ENCODE measurements at places on chromosomes 6 and 20.

DNA sequence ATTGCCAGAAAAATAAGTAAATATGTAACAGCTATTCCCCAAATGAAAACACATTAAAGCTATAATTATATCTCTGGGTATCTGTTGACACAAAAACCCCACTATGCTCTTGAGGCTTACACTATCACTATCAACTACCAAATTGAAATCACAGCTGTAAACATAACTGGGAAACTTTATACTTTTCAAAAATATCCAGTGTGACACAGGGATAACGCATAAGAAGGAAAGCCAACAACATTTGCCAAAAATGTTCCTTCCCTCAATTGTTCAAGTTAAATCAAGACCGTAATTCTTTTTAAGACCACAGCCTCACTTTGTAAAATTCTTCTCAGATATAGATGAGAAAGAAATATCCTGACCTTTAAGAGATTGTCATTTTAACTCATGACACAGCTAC is 3.1 kb downstream of the ZHX3 start:
- peak; percentile 0 for DNase-seq

DNA sequence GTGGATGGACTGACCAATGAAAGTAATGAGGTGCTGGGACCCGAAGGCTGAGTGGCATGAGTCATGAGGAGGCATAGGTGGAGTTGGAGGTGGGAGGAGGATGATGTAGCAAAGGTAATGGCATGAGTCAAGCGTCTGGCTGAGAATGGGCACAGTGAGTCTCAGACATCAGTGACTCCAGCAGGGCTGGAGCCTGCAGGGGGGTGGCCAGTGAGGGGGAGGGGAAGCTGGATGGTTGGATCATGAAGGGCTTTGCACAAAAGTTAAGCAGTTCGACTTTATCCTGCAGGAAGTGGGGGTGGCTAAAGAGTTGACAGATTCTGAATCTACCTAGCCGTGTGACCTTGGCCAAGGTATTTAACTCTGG is 99.0 kb upstream of the IYD start:
- DNase-seq, result no peak

DNA sequence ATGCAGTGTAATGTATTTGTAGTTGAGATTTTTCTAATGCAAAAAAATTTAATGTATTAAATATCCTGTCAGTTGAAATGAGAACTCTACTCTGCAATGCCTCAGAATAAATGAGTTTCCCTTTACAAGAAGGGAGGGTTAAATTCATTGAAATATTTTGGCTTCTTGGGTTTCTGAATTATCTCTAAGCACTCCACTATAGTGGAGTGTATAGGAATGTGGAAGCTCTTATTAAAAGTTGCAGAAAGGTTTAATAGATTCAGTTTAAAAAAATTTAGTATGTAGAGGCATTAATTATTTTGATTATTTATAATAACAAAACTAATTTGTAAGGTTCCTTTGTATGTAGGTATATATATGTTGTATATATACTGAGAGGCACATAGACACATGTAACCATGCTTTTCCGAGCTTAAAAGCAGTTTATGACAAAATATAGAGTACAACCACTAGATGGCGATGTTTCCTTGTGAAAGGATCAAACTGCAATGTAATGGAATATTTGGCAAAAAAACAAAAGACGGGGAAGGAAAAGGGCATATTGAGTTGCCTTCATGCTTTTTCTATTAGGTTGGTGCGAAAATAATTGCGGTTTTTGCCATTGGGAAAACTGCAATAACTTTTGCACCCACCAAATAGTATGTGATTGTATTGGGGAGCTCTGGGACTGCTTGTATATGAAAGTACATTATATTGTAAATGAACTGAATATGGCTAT is 144.2 kb downstream of the MYO6 start:
- peak; percentile 61 for DNase-seq

- no peak for DNase-seq
These were observed 41.2 kb upstream of the POLR1H start for GRCh38 chr6:30019819-30020218.

- DNase-seq, result no peak
These were observed 105.7 kb downstream of the ASXL1 start for GRCh38 chr20:32463642-32464400.

DNA sequence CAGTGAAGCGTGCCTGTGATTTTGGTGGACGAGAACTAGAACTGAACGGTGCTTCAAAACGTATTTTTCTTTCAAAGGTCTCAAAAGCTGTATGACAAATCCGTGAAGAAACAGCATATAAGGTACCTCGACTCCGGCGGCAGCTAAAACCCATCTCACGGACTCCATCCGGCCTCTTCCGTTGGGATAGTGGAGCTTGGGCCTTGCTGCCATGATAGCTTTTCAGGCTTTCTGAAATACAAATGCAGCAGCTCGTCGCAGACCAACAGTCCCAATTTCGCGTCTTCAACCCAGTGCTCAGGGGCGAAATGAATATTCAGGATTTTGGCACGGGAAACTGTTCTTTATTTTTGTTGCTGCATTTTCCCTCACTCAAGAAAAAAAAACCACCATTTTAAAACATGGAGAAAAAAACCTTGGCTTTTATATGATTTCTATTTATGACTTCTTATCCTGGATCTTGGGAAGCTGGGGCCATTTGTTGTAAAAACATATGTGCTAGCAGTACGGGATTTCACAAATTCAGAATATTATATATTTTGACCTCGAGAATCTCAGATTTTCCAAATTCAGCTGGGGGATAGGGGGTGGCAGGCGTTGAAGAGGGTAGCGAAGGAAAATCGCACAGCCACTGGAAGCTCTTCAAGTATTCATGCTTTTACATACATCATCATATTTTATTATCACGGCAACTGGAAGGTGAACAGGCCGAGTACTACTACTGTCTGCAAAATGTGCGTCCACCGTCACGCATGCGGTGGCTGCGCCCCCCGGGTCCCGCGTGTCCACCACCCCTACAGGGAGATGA is 849 bp downstream of the GSTA4 start:
- DNase-seq, result peak; percentile 24

DNA sequence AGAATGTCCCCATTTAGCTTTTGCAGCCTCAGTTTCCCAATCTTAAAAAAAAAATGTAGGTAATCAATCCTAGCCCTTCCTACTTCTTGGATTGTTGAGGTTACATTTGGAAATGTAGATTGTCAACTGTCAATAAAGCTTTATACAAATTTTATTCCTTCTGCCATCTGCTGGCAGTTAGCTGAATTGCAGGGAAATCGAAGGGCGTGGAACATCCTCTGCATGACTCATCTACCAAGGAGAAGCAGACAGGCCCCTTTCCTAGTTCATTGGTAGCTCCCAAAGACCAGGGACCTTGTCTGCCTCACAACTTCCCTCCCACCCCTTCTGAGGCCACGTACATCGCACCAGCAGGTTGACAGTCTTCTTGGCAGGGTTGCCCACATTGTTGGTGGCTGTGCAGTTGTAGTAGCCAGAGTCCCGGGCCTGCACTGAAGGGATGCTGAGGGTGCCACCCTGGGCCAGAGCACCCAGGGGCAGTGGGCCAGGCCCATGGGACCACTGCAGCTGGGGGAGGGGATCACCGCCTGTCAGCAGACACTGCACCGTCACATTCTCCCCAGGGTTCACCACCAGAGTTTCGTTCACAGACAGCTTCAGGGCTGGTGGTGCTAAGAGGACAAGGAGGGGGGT is 43.6 kb downstream of the MDGA1 start:
- DNase-seq, result no peak

DNA sequence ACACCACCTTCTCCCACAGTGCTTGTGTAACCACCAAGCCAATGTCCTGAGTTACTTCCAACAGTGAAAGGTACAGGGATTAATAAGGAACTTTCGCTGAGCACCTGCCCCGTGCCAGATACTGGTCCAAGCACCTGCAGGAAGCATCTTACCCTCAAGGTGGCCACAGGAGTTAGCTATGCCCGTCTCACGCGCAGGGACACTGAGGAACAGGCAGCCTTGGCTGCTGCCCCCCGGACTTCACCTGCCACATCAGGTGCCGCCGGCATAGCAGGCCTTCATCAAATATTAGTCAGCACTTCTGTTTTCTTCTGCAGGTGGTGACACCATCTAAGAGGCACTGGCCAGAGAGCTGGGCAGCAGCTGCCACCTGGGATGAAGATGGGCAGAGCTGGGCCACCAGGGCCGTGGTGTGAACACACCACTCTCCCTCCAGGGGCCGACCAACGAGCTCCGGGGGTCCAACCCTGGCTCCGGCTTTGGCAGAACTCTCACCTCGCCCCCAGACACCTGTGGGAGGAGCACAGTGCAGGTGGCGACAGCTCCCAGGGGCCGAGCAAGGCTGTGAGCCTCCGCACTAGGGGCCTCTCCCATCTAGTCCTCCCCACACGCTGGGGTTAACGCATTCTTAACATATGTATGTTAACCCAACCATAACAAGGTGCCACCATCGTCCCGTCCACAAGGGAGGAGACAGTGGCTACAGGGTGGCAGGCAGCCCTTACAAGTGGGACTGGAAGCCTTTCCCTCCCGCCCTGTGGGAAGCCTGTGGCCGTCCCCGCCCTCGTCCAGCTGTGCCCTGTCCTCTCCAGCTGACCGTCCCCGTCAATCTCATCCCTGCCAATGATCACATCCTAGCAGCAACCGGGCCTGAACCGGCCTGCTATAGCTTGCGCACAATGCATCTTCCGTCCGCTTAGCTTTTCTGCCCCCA is 2.9 kb upstream of the PPDPF start:
- DNase-seq, result no peak

GRCh38 chr20:21302664-21303060 is 469 bp upstream of the XRN2 start:
- no peak for DNase-seq

- no peak for DNase-seq
These were observed 253.1 kb downstream of the LY86 start for GRCh38 chr6:6841571-6841970.
